ENCODE measurements at places on chromosomes 13 and 19.

GRCh38 chr13:109436055-109436622 lies 350.2 kb downstream of the IRS2 start:
- DNase-seq, result no peak

DNA sequence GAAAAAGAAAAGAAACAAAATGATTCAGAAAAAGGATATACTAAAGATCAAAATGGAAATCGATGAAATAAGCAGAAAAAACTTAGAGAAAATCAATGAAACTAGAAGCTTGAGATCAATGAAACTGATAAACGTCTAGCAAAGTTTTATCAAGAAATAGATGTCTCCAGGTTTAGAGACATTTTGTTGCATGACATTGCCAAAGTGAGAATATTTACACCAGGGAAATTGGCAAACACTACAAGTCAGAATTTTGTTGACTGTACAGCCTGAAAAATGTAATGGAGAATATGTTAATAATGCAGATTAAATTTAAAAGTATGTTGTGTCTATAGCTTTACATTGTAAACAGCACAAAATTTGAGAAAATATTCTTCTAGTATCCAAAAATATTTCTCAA lies 5.3 kb upstream of the ZNF599 start:
- no peak for DNase-seq

DNA sequence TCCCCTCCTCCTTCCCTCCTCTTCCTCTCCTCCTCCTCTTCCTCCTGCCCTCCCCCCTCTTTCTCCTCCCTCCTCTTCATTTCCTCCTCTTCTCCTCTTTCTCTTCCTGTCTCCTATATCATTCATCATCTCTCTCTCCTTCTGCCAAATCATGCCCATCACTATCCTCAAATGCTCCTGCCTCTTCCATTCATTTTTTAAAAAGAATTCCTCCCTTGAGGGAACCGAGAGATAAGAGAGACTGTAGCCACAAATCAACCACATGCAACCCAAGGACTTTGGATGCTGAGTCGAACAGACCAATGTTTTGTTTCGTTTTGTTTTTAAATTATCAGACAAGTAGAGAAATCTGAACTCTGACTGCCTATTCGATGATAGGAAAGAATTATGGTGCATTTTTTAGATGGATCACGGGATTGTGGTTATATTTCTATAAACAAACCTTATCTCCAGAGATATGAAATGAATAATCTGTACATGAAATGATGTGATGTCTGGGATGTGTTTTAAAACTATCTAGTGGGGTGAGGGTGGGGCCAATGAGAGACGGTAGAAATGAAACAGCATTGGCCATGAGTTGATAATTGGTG lies 9.5 kb upstream of the ZNF541 start:
- DNase-seq, result no peak

DNA sequence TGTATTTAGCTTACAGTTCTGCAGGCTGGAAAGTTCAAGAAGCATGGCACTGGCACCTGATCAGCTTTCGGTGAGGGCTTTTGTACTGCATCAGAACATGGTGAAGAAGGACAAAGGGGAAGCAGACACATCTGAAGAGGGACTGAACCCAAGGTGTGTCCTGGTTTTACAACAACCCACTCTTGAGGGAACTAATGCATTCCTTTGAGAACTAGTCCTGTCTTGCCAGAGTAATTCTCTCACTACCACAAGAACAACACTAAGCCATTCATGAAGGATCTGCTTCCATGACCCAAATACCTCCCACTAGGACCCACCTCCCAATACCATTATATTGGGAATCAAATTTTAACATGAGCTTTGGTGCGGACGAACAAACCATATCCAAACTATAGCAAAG lies 93.6 kb downstream of the RFC3 start:
- no peak for DNase-seq

DNA sequence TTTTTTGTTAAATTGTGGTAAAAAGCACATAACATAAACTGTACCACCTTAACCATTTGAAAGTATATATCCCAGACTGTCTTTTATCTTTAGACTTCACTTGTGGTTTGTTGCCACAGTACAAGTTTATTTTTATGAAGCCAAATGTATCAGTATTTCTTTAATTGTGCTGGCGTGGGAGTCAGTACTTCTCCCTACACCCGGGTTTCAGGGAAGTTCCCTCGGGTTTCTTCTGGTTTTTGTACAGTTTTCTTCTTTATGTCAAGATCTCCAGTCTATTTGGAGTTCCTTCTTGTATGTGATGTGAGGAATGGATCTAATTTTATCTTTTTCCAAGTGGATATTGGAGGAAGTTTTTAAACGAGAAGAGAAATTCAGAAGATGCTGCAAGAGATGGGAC lies 20.5 kb downstream of the CCDC8 start:
- DNase-seq, result no peak

- DNase-seq, result no peak
These were observed 208.3 kb downstream of the OXGR1 start for GRCh38 chr13:96785986-96786385.

- no peak for DNase-seq
These were observed 887 bp downstream of the SIPA1L3 start for GRCh38 chr19:37907735-37908455.

DNA sequence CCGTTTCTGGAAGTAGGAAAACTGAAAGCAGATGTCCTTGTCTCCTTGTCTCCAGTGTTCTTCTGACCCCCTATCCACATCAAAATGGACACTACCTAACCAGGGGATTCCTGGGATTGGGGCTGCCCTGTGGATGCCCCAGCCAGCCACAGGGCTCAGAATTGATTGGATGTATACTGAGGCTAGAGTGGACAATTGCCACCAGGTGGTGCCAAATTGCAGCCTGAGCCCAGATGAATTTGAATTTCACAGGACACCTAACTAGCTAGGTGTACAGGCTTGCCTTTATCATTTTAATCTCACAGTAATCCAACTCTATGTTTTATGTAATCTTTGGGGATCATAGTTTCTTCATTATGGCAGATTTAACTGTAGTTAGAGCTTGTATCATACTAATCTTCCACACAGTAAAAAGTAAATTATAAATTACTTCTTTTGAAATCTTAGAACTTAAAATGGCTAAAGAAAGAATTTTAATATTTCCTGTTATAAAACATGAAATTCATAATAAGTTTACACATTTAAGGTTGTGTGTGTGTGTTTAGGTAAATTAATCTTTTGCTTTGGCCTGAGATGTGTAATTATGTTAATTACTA lies 58.0 kb downstream of the PIBF1 start:
- DNase-seq, result peak; percentile 58

- no peak for DNase-seq
These were observed 43.3 kb downstream of the ZNF146 start for GRCh38 chr19:36258028-36258875.

GRCh38 chr13:27372896-27373295 lies 51.5 kb upstream of the GTF3A start:
- no peak for DNase-seq

DNA sequence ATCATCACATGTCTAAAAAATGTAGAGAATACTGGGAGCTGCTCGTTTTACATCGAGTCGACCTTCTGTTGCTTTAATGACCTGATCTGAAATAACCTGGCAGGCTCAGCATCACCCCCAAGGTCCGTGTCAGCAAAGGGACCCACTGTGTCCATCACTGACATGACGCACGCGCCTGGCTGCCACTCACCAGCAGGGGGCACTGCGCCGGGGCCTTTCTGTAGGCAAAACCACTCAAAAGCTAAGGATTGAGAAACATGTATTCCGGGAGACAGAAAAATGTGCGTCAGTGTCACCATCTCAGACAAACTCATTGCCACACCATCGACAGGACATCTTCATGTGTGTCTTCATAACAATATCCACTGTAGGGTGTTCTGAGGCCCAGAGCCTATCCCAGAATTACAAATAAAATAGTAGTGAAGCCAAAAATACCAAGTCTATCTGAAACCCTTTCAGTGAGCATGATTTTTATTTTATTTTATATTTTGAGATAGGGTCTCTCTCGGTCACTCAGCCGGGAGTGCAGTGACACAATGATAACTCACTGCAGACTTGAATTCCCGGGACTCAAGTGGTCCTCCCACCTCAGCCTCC lies 130.3 kb upstream of the LSM14A start:
- peak; percentile 77 for DNase-seq

DNA sequence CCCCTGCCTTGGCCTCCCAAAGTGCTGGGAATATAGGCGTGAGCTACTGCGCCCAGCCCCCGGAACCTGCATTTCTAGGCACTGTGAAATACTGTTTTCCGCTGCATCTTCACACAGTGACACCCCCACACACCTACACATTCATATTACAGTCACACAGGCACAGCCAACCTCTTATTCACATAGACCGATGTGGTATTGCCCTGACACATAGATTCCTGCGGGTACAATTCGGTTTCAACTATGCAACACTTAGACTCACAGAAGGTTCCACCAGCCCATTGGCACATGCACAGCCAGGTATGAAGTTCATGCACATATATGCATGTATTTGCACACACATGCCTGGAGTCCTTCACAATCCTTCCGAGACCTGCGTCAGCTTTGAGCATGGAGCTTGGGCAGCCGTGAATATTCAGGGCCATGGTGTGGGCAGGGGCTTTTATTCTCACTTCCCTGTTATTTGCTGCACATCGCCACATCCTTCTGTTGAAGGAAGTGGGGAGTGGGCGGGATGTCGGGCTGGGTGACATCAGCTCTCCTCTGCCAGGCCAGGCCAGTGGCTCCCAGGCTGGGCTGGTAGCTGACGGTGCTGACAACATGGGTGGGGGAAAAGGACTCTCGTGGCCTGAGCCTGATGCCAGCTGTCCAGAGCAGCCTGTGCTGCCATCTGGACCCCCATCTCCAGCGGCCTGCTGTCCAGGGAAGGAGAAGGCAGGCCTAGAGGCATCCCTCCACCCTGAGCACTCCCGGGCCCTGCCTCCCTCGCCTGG lies 5.4 kb upstream of the CDC37 start:
- peak; percentile 76 for DNase-seq

GRCh38 chr19:42657556-42657955 lies 62.8 kb upstream of the CEACAM8 start:
- DNase-seq, result no peak

DNA sequence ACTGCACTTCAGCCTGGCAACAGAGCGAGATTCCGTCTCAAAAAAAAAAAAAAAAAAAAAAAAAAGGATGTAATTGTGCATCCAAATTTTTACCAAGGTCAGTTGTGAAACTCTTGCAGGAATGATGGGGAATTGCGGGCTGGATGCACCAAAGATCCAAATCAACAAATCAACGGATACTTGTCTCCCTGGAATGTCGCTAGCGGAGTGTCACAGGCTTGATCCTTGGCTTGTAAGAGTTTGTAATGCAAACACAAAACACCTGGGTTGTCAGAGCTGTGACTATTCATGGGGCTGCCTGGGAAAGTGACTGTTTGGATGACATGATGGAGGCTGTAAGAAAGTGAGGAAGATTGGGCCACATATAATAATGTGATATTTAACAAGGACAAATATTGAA lies 4.2 kb downstream of the KANK3 start:
- no peak for DNase-seq

DNA sequence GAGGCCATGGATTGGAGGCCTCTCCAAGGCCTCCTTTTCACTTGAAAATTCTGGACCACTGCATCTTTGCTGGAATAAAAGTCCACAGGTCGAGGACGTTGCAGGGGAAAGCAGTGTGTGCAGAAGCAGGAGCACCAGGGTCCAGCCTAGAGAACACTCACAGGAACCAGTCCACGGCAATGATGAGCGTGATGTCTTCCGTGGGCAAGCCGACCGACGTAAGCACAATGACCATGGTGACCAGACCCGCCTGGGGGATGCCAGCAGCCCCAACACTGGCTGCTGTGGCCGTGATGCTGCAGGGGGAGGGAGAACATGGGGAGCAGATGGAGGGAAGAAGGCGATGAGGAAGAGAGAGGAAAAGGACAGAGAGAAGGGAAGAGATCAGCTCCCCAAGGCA lies 11.5 kb downstream of the OR7C2 start:
- DNase-seq, result peak; percentile 35

GRCh38 chr19:33823341-33823740 lies 26.7 kb downstream of the KCTD15 start:
- no peak for DNase-seq

DNA sequence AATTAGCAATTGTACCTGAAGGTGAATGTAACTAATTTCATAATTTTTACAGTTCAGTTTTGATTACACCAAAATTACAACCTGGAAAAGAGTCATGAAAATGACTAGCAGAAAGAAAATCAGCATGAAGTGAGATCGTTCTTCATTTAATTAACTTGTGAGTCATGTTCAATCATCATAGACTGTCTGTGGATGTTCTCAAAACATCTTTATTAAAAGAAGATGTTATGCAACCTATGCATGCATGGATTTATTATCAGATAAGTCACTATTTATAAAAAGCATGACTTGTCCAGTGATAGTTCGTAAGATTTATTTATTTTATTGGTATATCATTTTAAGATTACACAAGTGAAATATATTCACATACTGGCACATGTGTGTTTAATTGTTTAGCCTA lies 245.9 kb downstream of the ITGBL1 start:
- DNase-seq, result no peak

GRCh38 chr13:114027046-114027715 lies 53.3 kb upstream of the C13orf46 start:
- DNase-seq, result no peak

GRCh38 chr19:56966225-56966696 lies 125.7 kb upstream of the PEG3 start:
- peak; percentile 33 for DNase-seq

DNA sequence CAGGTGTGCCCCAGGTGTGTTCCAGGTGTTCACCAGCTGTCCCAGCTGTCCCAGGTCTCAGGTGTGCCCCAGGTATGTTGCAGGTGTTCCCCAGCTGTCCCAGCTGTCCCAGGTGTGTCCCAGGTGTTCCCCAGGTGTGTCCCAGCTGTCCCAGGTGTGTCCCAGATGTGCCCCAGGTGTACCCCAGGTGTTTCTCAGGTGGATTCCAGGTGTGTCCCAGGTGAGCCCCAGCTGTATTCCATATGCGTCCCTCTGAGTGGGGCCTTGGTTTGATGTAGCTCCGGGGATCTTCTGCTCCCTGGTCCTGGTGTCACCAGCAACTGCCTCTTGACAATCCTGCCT lies 719 bp upstream of the GRK1 start:
- no peak for DNase-seq

GRCh38 chr13:93625536-93625935 lies 398.9 kb downstream of the GPC6 start:
- DNase-seq, result no peak

DNA sequence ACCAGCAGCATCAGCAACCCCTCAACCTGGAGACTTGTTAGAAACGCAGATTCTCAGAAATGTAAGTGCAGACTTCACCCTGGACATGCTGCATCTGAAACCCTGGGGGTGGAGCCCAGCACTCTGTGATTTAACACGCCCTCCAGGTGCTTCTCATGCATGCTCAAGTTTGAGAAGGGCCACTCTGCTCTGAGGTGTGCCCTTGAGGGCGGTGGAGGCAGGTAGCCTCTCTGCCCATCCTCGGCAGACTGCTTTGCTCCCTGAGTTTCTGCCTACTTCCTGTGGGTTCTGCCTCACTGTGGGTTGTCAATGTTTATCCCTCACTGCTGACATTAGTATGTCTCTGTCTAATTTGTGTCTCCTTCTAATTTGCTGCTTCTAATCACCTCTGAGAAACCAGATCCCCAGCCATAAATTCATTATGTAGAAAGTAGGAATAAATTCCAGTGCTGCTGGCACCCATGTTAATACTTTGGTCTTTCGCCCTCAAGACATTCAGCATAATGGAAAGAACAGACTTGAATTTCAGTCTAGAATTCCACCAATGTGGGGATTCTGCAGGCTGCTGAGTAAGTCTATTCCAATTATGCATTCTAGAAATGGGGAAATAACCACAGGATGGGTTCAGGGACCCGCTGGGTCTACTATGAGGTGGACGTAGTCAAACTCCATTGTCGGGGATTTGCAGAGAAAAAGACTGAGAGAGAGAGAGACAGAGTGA lies 51.3 kb upstream of the CYSLTR2 start:
- no peak for DNase-seq

Measured in upper lobe of left lung (tissue), 6 donors.